ENCODE measurements at places on chromosomes 1 and 21.

- no peak for DNase-seq
These were observed 123.2 kb upstream of the FGGY start for GRCh38 chr1:59173721-59174120.

GRCh38 chr1:86552376-86552775 lies 5.5 kb downstream of the CLCA4 start:
- DNase-seq: no peak

GRCh38 chr1:28113242-28113572 lies 24.8 kb upstream of the EYA3 start:
- no peak for DNase-seq

DNA sequence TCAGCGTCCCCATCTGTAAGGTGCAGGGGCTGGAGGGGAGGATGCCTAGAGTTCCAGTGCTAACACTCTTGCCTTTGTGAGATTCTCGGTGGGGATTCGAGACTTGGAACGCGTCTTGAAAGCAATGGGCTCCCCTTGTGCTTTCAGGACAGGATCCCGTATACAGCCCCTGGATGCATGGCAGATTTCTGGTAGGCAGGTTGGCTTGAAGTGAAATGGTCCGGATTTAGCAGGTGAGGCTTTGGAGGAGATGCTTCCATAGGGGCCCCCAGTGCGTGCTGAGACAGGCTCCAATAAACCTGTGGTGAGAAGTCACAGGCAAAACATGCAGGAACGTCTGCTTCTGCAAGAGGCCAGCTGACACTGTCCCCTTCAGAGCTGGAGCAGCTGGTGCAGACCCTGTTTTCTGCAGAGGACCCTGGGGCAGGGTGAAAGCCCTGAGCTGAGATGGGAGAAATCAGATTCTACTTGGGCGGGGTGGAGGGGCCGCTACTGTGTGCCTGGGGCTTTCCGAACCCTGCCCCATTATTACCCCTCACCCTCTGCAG lies 270.4 kb downstream of the PTPRU start:
- DNase-seq: no peak

- DNase-seq: no peak
These were observed 33.8 kb upstream of the FGGY start for GRCh38 chr1:59263111-59263510.

Measured in NCI-H1930 (cell line).